Stimulated activated CD8-positive, alpha-beta memory T cell treated with anti-CD3 and anti-CD28 coated beads, Interleukin-4, amount 100 ng/mL, for 1 hour (primary cell): ENCODE measurements at places on chromosomes 13 and 19.

- DNase-seq: no peak
These were observed 11.7 kb upstream of the MTIF3 start for GRCh38 chr13:27461940-27462584.

DNA sequence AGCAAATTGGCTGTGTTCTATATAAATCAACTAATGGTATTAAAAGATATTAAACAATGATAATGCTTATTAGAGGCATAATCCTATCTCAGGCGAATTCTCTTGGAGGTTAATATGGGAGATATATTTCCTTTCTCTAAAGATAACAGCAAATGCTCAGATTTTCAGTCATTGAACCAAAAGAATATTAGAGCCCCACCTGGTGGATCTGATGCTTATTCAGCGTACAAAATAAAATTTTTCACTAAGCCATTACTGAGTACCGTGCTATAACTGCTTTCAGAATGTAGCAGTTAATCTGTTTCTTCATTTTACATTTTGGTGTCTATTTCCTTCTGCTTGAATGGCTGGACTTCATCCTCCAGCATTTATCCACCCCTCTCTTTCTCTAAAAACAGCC is 143.3 kb upstream of the IPO5 start:
- no peak for DNase-seq

GRCh38 chr13:21673789-21674489 is 3.1 kb downstream of the FGF9 start:
- DNase-seq: no peak

- DNase-seq: no peak
These were observed 2.9 kb downstream of the ABCC4 start for GRCh38 chr13:95298169-95298965.

DNA sequence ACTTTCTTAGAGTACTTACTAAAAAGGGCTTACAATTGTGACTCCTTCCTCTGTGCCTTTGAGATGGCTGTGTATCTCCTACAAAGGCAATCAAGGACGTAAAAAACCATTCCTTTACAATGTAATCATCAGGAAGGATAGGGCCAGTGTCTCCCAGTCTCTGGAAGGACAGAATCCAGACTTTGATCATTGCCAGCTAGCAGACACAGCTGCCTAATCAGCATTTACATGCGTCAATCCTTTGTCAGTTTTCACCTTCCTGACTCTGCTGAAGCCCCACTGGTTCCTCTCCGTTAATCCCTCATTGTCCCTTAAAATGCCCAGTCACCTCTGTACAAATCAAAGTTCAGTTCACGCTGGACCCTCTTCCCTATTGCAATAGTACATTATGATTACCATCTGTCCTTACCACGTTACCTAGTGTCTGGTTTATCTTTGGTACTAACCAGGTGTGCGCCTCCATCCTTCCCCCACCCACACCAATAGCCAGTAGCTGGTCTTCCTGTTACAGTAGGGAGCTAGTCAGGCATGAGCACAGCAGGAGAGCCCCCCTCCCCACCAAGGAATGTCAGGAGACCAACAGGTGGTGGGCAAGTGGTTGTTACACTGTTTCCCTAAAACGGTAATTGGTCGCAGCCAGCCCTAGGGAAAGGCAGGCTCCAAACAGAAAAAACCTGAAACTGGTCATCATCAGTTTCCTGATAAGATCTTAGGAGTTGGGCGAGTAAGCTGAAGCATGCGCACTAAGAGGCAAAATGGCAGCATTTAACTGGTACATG is 49.7 kb downstream of the TGDS start:
- no peak for DNase-seq
